ENCODE measurements at places on chromosomes 1 and 21.

DNA sequence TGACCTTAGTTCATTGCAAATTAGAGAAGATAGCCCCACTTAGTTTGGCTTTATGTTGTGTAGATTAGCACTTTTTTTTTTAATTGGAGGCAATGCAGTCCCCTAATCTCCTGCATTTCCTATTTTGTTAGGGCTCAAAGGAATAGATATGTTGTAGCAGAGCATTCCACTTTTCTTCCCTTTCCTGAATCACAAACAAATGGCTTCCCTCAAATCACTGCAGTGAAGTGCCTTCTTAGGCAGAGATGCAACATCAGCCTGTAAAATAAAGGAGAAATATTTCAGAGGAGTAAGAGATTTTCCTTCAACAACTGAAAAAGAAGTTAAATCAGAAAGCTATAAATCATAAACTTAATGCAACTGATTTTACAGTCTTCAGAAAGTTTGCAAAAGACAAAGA lies 271.8 kb upstream of the C1orf105 start:
- no peak for DNase-seq

DNA sequence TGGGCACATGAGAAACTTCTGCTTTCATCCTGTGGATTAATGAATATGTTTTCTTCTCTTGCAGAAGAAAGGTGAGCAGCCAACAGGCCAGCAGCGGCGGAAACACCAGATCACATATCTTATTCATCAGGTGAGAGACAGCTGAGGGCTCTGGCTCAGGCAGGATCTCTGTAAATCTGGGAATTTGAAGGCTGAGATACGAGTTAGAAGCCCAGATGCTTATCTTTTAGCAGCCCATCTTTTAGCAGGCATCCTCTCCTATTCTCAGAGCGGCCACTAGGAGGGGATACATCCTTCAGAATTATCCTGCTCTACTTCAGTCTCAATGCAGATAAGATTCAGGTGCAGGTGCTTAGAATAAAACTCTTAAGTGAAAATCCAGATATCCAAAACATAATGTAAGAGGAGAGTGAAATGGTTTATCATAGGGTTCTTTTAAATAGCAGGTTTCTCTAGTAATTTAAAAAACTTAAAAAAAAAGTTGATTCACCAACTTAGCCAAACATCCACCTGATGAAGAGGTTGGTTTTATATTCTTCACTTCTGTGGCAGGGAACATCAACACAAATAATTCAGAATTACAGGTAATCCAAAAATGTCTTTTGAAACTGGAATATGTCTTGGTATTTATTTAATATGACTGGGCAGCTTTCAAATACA lies 19.3 kb downstream of the SH2D2A start:
- DNase-seq: no peak

DNA sequence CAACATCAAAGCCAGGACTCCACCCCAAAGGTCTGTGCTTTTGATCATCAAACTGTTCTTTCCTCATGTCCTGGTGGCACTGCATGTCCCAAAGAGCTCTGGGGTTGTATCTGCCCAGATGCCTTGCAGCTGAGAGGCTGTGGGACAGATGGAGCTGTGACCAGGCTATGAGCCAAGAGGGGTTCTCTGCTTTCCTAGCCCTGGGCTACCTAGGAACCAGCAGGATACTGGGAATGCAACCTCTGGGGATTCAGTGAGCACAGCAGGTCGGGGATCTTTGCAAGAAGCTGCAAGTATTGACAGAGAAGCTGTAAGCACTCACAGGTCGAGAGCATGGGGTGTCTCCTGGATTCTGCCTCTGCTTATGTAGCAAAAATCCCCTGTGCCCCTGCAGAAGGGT lies 186.6 kb downstream of the GRIK3 start:
- no peak for DNase-seq

- no peak for DNase-seq
Observed at GRCh38 chr1:115577513-115577912, 64.3 kb upstream of the VANGL1 start.

- no peak for DNase-seq
Observed at GRCh38 chr21:35438643-35439404, 389.7 kb upstream of the RUNX1 start.

DNA sequence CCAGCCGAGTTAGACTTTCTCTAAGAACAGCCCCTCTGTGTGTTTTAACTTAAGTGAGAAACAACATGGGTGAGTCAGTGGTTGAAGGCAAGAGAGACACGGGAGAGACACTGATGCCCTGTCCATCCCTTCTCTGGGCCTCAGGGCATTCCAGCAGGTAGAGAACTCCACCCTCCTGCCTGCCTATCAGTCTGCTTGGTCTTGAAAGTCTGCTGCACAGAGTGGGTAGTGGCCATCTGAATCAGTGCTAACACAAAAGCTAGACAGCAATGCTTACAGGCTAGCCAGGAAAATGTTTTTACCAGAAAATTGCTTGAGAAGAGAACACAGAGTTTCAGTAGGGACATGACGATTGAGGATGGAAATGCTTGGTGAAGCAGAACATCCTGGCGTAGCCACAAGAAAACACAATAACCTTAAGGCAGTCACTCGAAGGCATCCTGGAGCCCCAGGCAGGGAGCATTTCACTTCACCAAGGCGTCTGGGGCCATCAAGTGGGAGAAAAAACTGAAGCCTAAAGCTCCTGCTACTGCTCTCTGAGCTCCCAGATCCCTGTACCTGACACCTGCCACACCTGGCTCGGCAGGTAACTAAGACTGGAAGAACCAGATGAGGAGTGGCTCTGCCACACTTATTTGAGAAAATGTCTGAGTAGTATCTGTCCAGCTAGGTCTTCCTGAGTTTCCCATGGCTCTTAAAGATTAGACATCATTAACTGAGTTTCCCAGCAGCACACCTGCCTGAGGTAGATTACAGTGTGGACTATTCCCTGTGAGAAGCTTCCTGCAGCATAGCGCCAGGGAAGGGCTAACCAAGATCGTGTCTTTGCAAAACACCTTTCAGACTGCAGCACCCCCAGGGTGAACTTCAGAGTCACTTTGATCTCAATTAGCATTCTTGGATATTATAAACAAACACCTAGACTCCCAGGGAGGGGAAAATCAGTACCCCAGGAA lies 18.1 kb upstream of the LBR start:
- no peak for DNase-seq

- no peak for DNase-seq
Observed at GRCh38 chr21:24844671-24845070, 762.6 kb downstream of the MRPL39 start.

DNA sequence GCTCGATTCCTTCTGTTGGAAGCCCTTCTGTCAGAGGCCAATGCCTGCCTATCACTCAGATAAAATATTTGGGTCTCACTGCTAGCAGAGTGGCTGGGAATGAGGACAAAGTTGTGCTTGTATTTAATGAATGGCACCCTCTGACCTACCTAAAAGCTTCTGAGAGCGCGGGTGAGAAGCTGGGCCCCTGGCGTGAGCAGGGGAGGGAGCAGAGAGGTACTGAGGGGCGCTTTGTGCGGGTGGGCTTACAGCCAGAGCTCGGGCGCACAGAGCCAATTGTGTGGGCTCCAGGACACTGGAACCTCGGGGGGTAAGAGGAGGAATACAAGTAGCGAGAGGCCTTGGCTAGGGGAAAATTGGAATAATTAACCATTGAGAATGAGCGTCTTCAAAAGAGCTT lies 32.3 kb downstream of the PCAT6 start:
- no peak for DNase-seq

- no peak for DNase-seq
Observed at GRCh38 chr1:185541871-185542301, 192.3 kb upstream of the HMCN1 start.

GRCh38 chr1:27658951-27659496 lies 13.0 kb downstream of the IFI6 start:
- DNase-seq: peak; percentile 29

DNA sequence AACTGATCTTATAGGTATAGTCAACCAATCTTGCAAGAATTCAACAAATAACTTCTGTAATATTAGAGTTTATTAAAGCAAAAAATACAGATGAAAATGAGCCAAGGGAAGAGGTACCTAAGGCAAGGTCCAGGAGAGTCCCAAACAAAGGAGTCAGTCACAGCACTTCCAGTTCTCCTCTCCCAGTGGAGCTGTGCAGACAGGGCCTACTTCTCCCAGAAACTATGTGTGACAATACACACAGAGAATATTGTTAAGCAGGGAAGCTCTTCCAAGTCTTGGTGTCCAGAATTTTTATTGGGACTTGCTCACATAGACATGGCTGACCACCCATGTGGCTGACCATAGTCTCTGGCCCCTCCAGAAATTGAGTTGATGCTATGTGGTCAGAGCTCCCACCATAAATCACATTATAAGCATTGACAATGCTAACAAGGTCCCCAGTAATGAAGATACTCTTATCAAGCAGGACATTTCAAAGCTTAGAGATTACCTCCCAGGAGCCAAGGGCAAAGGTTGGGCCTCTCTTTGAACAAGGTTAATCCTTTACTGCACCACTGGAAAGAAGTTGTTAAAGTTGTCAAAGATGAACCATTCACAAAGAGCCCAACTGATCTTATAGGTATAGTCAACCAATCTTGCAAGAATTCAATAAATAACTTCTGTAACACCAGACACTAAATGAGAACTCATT lies 3.5 kb upstream of the CD244 start:
- DNase-seq: no peak

DNA sequence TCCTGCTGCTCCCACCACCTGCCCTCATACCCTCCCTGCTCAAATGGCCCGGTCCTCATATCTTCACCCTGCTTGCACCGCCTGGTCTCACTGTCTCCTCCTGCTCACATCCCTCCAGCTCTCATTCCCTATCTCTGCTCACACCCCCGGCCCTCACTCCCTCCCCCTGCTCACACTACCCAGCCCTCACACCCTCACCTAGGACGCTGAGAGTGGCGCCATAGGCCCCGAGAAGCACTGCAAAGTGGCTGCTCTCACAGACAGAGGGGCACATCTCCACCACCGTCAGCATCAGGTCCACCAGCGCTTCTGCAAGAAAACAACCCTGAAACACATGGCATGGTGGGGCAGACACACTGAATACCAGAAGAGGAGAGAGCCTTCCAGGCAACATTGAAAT lies 38.6 kb downstream of the MRAP start:
- no peak for DNase-seq

- no peak for DNase-seq
Observed at GRCh38 chr1:200099040-200099439, 71.5 kb downstream of the NR5A2 start.

DNA sequence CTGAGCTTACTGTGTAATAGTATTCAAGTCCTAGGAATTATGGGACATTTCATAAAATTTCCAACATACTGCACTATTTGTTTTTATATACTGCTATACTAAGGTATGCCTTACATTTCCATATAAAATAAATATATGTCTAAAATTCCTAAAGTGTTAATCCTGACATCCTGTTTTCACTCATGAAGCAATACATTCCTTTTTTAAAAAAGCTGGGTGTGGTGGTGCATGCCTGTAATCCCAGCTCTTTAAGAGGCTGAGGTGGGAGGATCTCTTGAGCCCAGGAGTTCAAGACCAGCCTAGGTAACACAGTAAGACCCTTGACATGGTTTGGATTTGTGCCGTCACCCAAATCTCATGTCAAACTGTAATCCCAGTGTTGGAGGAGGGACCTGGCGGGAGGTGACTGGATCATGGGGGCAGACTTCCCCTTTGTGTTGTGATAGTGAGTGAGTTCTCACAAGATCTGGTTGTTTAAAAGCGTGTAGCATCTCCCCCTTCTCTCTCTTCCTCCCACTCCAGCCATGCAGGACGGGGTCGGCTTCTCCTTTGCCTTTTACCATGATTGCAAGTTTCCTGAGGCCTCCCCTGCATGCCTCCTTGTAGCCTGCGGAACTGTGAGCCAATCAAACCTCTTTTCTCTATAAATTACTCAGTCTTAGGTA lies 5.8 kb downstream of the CDC42BPA start:
- DNase-seq: no peak

DNA sequence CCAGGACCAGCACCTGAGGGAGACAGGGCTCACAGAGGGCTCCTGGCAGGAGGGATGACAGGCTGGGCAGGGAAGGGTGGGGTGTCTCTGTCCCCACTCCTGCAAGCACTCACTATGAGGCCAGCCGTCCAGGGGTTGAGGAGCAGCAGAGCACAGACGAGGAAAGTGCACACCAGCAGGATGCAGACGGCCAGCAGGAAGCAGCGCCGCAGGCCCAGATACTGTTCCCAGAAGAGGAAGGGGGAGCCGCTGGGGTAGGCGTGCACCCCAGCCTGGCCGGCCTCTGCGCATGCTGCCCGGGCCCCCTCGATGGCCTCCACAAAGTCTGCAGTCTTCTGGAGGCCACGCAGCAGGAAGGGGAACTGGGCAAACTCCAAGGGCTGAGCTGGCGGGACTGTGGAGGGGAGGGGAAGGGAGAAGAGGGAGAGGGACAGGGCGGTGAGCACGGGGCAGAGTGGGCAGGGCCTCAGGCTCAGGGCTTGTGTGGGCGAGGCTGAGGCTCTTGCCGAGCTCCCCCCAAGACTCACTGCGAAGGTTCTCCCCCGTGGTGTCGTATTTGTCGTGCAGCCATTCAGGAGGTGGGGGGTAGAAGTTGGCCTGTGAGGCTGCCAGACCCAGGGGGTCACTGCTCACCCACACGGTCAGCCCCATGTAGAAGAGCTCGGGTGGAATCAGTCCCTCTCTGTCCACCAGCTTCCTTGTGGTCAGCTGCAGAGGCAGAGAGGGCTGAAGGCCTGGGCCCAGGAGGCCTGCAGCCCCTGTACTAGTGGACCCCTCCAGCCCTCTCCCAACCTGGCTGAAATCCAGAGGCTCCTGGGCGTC lies 16.5 kb downstream of the PTCH2 start:
- no peak for DNase-seq

- no peak for DNase-seq
Observed at GRCh38 chr1:58941471-58942289, 157.8 kb upstream of the JUN start.

DNA sequence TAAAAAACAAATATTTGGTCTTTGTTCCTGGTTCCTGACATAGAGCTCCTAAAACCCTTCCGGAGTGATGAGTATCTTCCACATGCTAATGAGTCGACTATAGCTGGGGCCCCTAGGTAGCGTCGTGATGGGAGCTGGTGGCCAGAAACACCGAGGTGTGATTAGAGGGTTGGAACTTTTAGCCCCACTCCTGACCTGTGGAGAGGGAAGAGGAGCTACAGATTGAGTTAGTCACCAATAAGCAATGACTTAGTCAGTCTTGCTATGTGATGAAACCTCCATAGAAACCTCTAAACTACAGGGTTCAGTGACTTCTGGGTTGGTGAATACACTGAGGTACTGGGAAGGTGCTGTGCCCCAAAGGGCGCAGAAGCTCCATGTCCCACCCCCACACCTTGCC lies 30.1 kb upstream of the PLD5 start:
- no peak for DNase-seq

GRCh38 chr1:206699000-206699586 lies 14.4 kb downstream of the MAPKAPK2 start:
- no peak for DNase-seq

GRCh38 chr1:244887281-244887680 lies 22.9 kb upstream of the HNRNPU start:
- DNase-seq: no peak

All from right kidney (tissue), 9 donors.